A549 (cell line): ENCODE measurements at places on chromosomes 6 and 20.

- DNase-seq, result no peak
Measured at GRCh38 chr20:22814471-22815205, 220.5 kb upstream of the SSTR4 start.

GRCh38 chr6:80519811-80520594, 413.5 kb downstream of the BCKDHB start:
- DNase-seq, result no peak

DNA sequence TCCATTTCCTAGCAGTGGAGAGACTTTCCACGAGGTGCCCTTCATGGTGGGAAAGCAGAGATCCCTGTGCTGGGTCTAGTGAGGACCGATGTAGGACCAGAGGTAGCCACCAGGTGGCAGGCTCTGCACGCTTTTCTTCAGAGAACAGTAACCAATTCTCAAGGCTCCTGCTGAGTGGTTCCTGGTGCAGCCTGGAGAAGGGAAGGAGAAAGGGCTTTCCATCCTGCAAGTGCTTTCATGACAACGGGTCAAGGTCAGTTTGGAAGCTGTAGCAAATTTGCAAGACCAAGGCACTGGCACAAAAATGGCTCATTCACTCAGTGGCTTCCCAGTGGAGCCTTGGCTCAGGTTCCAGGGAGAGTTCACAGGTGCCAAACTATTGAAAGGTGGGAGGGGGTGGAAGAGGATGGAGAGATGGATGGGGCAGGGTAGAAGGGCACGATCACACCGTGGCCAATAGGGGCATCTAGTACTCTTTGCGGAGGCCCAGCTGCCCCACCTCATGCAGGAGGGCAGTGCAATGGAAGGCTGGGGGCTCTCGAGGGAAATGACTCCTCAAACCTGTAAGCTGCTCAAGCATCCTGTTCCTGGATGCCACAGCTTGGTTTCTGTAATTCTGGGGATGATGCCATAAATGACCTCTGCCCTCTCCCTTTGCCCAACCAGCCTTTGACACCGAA, 25.5 kb upstream of the KCNK16 start:
- DNase-seq, result peak; percentile 74

DNA sequence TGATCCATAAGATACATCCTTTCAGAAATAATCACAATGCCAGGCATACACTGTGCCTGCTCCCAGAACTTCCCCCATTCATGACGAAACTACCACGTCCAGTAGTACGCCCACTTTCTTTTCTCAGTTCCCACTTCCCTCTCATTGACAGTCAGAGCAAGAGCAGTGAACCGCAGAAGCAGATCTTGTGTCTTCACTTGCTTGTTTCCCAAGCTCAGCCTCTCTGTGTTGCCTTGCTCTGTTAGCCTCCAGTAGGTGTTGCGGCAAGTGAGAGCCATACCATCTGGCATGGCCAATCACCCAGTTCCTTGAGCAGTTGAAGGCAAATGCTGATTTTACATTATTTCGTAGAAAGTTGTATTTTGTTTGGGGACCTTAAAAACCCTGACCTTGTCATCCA, 11.7 kb downstream of the UST start:
- no peak for DNase-seq
